ENCODE measurements at places on chromosomes 3 and 15.

- no peak for DNase-seq
Measured at GRCh38 chr3:2061360-2061759, 37.3 kb upstream of the CNTN4 start.

GRCh38 chr3:4696266-4696665 lies 203.1 kb downstream of the ITPR1 start:
- no peak for DNase-seq

DNA sequence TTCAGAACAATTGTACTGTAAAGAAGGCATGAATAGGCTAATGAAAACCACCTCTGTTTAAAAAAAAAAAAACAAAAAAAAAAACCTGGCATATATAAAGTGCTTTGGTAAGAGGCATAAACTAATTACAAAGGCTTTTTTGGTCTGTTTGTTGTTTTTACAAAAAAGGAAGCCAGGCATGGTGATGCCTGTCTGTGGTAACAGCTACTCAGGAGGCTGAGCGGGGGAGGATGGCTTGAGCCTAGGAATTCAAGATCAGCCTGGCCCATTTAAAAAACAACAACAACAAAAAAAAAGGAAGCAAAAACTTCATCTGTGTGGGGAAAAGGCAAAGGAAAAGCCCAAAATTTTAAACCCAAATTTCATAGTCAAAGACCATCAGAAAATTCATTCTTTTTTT lies 47.0 kb downstream of the OSBPL10 start:
- DNase-seq = no peak

DNA sequence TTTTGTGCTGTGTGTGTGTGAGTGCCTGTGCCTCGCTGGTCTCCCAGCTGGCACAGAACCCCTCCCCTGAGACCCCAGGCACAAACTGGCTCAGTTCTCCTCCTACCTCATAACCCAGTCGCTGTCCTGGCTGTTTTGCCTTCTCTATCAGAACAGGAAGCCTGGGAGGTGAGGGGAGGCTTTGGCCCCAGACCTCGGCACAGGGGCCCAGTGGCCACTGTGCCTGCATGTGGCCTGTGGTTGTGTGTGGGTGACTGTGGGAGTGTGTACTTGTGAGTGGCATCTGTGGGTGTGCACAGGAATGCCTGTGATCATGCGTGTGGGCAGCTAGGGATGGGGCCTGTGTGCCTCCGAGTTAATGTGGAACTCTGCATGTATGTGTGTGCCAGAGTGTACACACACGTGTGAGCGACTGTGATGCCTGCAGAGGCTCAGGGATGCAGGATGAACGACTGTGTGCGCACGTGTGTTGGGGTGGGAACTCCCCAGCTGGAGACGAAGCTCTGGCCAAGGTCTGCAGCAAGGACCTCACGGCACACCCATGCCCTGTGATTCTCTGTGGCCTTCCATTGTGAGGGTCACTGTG lies 32.3 kb downstream of the PSTPIP1 start:
- no peak for DNase-seq

- no peak for DNase-seq
Measured at GRCh38 chr3:69746119-69746518, 6.9 kb downstream of the MITF start.

GRCh38 chr15:73212424-73212823 lies 156.3 kb downstream of the HCN4 start:
- no peak for DNase-seq

DNA sequence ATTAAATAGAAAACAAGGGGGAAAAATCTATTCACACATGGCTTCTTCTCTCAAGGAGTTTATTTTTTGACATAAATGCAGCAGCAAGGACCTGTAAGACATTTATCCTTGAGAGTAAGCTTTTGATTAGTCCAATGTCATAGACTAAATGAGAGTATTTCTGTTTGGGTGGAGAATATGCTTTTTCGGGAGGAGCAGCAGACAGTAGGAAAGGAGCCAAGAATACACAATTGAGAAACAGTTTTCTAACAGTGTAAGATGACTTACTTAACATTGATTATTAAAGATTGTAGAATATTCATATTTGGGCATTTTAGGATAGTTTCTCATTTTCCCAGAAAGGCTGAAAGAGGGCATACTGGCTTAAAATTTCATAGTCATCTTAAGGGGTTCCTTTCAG lies 65.9 kb upstream of the PAQR5 start:
- DNase-seq = no peak

DNA sequence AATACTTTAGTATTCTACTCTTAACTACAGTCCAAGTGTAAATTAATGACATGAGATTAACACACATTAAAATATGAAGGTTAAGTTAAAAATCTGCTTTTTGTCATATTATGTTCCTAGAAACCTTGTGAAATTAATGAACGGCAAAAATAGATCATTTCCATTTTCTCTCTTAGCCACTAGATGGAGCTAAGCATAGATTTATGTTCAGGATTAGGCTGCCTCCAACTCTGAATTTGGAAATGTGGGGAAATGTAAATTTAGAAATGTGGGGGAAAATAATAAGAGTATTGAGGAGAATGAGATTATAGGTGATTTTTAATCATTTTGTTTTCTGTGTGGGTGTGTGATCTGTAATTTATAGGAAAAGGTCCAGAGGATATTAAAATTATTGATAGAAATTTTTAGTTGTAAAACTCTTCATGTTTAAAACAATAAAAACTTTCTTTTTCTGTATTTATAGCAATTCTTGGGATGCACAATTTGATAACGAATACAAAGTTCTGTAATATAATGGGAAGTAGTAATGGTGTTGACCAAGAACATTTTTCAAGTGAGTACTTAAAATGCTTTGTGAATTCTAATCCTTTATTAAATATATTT lies 59.2 kb downstream of the TMOD3 start:
- DNase-seq = peak; percentile 33

DNA sequence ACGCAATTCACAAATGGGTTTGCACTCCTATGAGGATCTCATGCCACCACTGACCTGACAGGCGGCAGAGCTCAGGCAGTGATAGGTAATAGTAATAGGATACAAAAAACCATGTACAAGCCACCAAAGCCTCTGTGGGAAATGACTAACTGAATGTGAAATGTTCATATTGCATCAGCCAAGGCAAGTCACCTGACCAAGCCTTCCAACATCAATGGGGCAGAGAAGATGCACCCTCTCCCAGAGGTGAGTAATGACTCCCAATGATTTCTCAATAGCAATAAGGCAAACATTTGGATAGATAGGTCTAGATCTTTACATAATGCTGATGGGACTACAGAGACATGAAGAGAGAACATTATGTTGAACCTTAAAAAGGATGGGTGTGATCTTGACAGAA lies 14.9 kb downstream of the CNTN3 start:
- DNase-seq = peak; percentile 66

DNA sequence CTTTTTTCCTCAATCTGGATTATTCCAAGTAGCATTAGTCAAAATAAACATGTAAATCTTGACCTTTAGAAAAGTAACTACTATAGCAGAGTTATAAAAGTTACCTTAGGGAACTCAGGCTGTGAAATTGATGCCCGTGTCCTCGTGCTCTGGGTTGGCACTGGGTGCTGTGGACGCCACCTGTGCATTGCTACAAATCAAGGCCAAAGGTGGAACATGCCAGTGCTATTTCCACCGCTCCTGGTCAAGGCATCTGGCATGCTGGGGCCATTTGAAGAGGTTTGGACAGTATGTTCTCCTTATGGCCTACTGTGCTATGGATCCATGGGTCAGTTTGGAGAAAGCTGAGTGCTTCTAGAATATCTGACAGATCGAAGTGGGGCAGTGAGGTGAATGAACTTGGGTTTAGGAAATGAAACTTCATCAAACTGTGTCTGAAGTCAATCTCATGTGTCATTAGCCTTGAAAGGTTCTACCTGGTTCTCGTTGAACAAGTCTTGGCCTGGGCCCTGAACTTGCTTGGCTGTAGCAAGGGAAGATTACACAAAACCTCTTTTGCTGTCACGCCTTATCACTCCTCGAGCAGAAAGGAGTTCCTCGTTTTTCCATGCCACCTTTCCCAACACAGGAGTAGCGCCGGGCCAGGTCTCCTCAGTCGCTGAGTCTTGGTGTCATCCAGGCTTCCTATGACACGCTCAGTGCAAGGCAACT lies 397.6 kb upstream of the RGMA start:
- DNase-seq = no peak

- DNase-seq = peak; percentile 68
Measured at GRCh38 chr3:65975032-65975431, 63.7 kb downstream of the MAGI1 start.

DNA sequence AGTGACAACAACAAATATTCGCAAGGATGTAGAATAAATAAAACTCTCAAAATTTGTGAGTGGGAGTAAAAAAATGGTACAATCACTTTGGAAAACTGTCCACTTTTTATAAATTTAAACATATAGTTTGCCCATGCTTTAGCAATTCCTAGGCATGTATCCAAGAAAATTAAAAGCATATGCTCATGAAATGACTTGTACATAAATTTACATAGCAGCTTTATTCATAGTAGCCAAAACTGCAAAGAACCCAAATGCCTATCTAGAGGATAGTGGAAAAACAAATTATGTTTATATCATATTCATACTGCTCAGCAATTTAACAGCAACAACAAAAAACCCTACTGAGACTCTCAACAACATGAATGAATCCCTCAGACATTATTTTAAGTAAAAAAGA lies 363.6 kb upstream of the CCDC54 start:
- DNase-seq = peak; percentile 15

GRCh38 chr15:70357453-70357852 lies 259.7 kb upstream of the TLE3 start:
- no peak for DNase-seq

- no peak for DNase-seq
Measured at GRCh38 chr3:141229132-141229531, 2.5 kb upstream of the PXYLP1 start.

GRCh38 chr3:12986986-12987385 lies 86.2 kb downstream of the IQSEC1 start:
- DNase-seq = no peak

GRCh38 chr15:76588811-76589747 lies 252.5 kb downstream of the ISL2 start:
- DNase-seq = no peak

GRCh38 chr3:122918576-122919290 lies 108.8 kb downstream of the SEMA5B start:
- DNase-seq = no peak

GRCh38 chr15:66738116-66738515 lies 36.1 kb downstream of the SMAD6 start:
- DNase-seq = no peak

DNA sequence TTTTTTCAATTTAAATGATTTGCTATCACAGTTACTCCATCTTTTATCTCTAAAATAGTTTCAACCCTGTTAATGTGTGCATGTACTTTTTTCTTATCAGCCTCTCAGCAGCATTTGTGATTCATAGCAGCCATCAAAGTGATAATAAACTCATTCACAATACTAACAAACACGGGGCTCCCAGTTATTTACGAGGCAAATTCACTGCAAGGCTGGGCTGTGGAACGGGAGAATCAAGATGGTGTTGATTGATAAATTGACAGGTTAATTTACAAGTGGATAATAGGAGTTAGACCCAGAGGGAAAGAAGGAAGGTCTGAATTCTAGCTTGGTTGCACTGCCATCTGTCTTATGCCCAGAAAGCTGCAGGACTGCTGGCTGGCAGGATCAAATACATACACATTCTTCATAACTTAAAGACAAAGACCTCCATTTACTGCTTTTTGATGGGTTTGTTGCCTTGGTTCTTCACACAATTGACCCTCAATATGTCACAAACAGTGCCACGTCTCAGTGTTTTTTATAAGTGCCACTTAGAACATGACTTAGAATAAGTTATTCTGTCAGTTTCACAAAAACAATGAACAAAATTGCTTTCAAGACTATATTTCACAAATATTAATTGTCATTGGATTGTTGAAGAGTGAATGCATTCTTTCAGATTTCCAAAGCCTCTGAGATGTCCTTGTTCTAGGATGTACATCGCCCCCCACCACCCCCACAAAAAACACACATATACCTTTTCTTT lies 562.8 kb downstream of the NR2F2 start:
- no peak for DNase-seq

- DNase-seq = peak; percentile 22
Measured at GRCh38 chr3:37521429-37521828, 340.3 kb upstream of the CTDSPL start.

- no peak for DNase-seq
Measured at GRCh38 chr15:69979783-69980182, 117.9 kb downstream of the TLE3 start.

GRCh38 chr3:182739619-182740018 lies 53.7 kb upstream of the ATP11B start:
- peak; percentile 2 for DNase-seq

DNA sequence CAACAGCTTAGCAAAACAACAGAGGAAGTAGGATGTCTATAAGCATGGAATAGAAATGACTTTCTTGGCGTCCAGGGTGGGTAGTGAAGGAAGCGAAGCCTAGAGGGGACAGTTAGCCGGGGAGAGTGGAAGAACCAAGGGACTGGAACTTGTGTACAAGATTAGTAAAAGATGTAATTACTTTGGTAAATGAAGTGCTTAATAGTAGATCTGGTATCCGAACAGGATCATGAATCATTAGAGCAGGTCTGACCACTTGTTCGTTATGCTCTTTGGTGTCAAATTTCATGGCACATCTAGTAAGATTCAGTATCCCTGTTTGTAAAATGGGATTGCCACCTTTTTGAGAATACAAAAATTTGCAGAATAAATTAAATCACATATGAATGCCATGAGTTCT lies 112.5 kb upstream of the MLF1 start:
- DNase-seq = no peak

DNA sequence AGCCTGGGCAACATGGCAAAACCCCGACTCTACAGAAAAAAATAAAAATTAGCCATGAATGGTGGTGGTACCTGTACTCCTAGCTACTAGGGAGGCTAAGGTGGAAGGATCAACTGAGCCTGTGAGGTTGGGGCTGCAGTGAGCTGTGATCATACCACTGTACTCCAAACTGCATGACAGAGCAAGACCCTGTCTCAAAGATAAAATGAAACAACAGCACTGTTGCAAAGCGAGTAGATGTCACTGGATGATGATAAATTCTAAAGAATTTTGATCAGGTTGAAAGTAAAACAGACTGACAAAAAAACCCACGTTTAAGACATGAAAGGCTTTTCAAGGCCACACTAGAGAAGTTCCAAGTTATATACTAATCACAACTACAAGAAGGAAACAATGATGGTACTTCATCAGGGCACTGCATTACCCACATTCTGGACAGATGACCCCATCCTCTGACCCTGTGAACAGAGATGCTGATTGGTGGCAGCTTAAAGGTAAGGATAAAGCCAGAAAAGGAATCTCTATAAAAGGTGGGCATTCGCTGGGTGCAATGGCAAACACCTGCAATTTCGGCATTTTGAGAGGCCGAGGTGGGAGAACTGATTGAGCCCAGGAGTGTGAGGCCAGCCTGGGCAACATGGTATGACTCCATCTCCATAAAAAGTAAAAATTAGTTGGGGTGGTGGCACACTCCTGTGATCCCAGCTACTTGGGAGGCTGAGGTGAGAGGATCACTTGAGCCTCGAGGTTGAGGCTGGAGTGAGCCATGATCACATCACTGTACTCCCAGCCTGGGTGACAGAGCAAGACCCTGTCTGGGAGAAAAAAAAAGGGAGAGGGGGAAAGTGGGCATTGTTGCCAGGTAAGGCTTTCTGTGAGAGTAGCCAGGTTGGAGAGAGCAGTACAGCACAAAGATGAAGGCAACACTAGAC lies 59.2 kb downstream of the TBL1XR1 start:
- DNase-seq = no peak
